ENCODE measurements at places on chromosomes 1 and 21.
A peak's percentile ranks its signal among the peaks of the same experiment; 100 is the strongest.

DNA sequence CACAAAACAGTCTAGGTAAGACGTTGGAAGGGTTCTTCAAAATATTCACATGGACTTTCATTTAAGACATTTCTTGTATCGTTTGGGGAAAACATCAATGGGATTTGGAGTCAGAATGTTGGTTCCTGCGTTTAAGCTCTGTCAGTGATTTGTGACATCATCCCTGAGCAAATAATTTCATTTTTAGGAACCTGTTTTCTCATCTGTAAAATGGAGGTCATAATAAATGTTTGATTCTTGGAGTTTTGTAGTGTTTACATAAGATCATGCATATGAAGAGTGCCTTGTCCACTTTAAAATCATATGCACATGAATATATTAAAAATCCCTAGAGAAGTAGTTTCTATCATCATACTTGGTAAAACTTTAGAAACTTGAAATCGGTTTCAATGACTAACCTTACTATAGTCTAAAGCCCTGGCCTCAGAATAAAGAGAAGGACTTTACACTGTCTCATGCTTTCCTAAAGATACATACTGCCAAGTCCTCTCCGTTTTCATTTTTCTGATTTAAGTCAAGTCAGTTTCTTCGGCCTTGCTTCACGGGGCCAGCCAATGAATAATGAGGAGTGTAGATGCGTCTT, 178.4 kb downstream of the ADSS2 start:
- no peak for DNase-seq

- DNase-seq, result no peak
Observed at GRCh38 chr1:169081503-169082123, 24.9 kb upstream of the ATP1B1 start.

DNA sequence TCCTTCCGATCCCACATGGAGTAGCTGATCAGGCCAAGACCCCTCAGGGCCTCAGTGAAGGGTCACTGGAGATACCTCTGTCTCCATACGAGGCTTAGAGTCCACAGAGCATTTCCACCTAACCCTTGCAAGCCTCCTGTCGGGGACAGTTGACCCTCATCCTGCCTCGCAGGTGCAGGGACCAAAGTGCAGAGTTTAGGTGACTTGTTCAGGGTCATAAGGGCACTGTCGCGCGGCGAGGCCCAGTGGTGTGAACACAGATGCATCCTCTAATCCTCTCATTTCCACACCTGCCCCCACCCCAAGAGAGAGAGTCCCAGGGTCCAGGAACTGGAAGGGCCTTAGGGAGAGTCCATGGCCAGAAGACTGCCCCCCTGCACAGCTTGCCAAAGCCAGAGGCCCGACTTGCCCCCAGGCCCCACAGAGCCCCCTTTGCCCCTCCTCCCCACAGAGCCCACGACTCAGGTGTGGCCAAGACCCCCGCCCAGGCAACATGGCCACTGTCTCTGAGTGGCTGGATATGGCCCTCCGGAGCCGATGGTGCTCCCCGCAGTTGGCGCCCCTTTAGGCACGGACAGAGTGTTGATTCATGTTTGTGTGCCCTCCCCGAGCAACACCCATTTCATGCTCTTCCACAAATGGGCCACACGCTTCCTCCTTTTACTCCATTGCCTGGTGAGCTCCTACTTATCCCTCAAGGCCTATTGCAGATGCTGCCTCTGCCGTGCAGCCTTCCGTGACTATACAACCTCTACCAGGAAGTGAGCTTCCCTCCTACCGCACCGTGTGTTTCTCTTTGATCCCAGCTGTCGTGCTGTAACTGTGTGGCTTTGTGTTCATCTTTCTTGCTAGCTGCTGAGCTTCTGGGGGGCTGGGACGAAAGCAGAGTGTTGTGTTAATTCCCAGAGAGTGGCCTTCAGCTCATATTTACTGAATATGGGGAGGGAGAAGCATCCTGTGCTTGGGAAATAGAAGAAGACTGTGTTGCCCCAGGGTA, 1.7 kb downstream of the TRPM2 start:
- no peak for DNase-seq

DNA sequence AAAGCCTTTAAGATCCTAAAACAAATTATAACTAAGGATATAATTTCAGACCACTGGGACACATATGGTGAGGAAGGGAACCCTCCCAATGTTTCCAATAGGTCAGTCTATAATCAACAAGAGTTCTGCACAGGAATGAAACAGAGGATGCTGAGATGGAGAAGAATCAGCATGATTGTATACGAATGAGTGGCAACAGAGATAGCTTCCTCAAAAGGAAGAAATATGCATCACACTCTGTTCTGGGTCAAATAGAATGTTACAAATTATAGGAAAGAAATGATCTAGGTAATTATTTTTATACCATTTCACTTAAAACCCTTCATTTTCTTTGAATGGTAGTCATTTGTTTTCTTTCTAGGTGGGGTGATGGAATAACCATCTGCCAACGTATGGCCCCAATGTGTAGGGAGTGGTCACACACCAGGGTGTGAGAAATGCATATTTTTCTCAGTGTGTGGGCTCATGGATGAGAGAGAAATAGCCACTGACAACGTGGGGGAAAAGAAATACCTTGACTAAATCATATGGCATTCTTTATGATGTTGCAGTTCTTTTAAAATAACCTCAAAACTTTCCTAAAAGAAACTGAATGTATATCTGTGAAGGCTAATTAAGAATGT, 104.6 kb upstream of the IVNS1ABP start:
- DNase-seq, result no peak

DNA sequence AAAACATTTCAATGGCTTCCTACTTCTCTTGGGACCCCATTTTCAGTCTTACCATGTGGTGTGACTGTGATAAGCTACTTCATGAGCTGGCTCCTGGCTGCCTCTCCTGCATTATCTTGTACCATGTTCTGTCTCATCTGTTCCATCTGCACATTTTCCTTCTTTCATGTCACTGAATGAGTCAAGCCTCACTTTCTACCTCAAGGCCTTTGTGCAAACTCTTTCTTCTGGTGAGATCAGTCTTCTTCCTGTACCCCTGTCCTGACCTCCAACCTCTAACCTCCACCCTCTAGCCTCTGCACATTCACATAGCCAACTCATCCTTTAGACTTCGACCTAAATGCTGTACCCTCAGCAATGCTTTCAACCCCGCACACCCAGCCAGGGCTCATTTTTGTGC, 9.6 kb upstream of the FAM78B start:
- DNase-seq, result no peak

GRCh38 chr1:92993581-92993980, 32.3 kb upstream of the DIPK1A start:
- DNase-seq, result no peak

- DNase-seq, result no peak
Observed at GRCh38 chr1:92929461-92929860, 31.8 kb downstream of the DIPK1A start.

DNA sequence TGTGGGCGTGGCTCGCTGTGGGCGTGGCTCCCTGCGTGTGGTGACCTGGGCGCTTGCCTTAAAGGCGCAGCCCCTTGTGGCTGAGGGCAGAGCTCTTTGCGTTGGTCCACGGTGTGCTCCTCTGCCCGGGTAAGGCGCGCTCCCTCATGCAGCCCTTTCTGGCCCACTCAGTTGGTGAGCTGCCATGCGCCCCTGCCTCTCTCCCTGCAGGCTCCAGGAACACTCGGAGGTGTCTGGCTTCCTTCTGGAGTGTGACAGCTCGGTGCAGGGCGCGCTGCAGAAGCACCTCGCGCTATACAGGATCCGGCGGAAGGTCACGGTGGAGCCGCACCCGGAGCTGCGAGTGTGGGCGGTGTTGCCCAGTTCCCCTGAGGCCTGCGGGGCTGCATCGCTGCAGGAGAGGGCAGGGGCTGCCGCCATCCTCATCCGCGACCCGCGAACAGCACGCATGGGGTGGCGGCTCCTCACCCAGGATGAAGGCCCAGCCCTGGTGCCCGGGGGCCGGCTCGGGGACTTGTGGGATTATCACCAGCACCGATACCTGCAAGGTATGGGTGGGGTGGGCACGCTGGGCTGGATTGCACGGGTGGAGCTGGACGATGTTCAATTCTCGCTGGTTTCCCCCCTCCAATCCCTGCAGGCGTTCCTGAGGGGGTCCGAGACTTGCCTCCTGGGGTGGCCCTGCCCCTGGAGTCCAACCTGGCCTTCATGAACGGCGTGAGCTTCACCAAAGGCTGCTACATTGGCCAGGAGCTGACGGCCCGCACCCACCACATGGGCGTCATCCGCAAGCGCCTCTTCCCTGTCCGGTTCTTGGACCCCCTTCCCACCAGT, 9.1 kb downstream of the IBA57 start:
- no peak for DNase-seq

DNA sequence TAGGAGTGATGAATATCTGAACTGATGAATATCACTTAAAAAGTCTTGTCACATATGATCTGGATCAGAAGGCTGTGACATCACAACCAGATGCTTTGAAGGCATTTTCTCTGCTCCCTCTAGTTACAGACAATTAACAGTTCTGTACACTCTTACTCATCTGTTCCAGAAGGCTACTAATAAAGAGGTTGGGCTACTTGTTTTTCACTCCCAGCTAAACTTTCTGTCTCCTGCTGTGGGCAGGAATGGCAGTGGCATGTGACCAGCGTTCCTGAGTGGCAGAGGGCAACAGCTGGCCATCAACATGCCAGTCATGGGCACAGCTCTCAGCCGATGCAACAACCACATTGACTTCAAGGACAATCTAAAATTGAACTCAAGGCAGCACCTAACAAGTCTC, 66.7 kb downstream of the SLC45A1 start:
- no peak for DNase-seq

DNA sequence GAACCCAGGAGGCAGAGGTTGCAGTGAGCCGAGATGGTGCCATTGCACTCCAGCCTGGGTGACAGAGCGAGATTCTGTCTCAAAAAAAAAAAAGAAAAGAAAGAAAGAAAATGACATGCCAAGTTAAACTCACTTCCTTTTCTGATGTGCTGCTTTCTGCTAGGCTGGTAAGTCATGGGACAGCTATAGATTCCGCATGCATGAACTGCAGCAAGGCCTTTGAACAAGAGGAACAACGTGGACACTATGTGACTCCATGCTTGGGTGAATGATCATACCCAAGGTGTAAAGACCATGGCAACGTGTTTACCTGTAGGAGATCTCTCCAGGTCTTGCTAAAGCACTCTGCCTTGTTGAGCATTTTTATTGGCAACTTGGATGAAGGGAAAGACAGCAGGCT, 10.3 kb upstream of the TTF2 start:
- DNase-seq, result no peak

DNA sequence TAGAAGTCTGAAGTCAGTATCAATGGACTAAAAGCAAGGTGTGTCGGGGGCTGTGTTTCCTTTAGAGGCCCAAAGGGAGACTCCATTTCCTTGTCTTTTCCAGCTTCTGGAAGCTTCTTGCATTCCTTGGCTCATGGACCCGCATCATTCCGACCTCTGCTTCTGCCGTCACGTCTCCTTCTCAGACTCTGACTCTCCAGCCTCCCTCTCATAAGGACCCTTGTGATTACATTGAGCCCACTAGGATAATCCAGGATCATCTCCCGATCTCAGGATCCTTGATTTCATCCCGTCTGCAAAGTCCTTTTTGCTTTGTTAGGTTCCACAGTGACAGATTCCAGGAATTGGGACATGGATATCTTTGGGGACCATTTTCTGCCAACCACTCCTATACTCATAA, 265.8 kb upstream of the CSF3R start:
- DNase-seq, result no peak

GRCh38 chr1:151288502-151288901, 6.4 kb downstream of the ZNF687 start:
- no peak for DNase-seq

- no peak for DNase-seq
Observed at GRCh38 chr1:65231718-65232330, 77.5 kb upstream of the DNAJC6 start.

DNA sequence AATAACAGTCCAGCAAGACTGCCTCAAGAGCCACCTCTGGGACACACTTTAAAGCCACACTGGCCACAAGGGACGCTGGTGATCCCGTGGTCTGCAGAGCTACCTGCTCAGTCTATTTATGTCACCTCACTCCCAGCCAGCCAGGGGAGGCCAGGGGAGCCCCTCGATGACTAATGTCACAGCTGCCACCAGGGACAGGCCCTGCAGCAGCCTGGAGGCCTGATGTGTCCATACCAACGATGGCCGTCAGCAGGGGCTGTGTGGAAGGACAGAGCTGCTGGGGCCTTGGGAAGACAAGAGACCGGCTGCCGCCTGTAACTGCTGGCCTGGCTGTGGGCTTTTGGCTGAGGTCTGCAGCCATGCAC, 71.0 kb downstream of the SIK1 start:
- no peak for DNase-seq

DNA sequence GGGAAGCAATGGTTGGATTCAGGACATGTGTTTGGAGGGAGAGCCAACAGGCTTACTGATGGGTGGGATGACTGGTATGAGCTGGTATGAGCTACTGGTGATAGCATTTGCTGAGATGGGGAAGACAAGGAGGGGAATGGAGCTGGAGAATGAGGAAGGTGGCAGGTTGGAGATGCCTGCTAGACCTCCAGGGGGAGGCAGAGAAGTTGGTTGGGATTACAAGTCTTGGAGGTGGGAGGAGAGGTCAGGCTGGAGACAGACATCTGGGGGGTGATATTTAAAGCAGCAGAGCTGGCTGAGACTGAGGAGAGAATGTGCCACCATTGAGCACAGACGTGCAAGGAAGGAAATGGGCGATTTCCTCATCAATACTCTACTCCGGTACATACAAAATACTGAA, 31.8 kb upstream of the ENO1 start:
- no peak for DNase-seq

DNA sequence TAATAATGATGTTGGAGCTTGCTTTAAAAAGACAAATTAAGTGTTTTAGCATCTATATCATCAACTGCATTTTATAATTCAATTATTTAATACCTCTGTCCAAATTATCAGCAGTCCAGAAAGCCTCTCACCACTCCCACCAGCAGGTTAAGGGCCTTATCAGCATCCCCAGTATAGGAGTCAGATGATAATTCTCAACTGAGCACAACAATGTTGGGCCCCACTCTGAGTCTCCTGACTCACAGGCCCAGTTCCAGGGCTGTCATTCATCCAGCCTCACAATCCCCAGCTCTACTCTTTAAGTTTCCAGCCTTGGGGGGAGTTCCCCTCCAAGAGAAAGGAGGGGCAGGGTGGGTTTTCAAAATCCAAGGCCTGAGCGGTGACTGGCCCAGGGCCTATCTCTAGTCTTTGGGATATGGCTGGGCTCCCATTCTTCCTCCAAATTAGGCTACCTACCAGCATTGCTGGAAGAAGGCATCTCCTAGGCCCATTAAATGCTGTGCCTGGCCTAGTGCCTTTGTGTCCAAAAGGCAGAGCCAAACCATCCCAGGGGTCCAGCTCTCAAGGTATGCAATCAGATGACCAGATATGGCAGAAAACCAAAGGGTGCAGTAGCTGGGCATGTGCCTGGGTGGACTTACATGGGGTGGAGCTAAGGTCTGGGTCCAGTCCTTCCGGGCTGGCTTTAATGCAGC, 134.1 kb downstream of the GLUL start:
- DNase-seq, result peak; percentile 23

- DNase-seq, result no peak
Observed at GRCh38 chr1:110150330-110151174, at the start of gene SLC6A17. Gene SLC6A17, plus strand, starts transcription at chr1:110150494. Its CDS starts 16,436 bp downstream, at chr1:110166930.

Measured in hematopoietic multipotent progenitor cell (in vitro differentiated cells).